ENCODE measurements at places on chromosomes 6 and 20.

DNA sequence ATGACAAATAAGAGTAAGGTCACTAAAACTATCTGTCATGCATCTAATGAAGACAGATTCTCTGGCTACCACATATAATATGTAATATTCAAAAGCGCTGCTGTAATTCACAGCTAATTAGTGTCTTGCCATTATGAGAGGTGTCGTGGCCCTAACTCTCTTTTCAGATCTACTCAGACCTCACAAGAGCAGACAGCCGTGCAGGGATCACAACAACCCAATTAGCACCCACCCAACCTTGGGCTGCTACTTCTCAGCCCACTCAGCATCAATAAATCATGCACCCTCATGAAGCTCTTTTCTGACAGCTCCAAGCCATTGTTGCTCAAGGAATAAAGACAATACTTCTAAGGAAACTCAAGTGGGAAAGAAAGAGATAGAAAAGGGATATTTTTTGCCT, 61.5 kb downstream of the FRK start:
- DNase-seq: no peak

DNA sequence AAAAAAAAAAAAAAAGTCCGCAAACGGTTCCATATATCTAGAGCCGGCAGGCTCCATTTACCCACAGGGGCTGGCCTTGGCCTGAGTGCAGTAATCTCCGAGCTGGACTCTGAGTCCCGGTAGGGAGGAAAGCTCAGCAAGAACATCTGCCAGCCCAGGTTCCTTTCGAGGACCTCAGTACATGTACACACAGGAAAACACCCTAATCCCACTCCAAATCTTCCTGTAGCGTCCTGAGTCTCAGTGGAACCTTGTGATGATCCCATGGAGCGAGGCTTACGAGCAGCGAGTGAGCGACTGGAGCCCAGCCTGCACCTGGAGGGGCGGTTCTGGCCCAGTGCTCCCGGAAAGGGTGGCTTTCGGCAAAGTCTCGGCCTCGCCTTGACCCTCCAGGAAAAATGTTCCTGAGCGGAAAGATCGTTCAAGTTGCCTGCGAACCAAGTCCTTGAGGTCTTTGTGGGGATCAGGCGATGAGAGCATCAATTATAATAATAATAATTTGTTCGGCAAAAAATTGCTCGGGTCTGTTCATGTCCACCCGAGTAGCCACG, 32.1 kb downstream of the PRSS16 start:
- DNase-seq: no peak

GRCh38 chr6:110786271-110786670, 29.0 kb downstream of the CDK19 start:
- DNase-seq: no peak

GRCh38 chr6:168273441-168274036, 46.0 kb downstream of the DACT2 start:
- no peak for DNase-seq

GRCh38 chr6:36615018-36615761, 21.0 kb downstream of the SRSF3 start:
- no peak for DNase-seq

- DNase-seq: no peak
These were observed 266.3 kb downstream of the CDC5L start for GRCh38 chr6:44653761-44654218.

DNA sequence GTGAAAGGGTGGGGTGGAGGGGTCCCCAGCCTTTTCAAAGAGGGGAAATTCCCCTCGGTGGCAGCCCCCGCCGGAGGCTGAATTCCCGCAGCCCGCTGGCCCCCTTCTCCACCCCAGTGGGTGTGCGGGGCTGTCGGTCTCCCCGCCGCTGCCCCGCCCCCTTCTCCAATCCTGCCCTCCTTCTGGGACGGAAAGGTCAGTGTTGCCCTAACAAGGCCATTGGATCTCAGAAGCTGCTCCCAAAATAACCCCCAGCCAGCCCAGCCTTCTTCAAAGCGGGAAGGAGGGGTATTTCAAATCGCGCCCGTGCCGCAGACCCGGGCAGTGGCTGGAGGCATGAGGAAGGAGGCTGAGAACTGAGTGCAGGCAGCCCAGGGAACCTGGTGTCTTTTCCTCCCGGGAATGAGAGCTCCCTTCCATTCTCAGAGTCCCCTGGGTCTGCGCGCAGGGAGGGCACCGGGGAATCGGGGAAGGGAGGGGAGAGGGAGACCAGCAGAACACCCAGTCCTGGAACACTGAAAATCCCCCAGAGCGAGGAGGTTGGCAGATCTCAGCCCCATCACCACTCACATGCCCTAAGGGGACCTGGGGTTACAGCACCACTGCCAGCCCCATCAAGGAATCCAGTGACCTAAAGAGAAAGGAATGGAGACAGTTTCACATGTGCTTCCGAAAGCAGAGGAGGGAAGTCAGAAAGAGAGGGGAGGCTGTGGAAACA, at the start of gene JPH2:
Gene JPH2 (minus strand): TSS at position 135 of the 718 bp plus-strand sequence. CDS start 483 bp downstream, outside the sequence.
- peak; percentile 81 for DNase-seq

DNA sequence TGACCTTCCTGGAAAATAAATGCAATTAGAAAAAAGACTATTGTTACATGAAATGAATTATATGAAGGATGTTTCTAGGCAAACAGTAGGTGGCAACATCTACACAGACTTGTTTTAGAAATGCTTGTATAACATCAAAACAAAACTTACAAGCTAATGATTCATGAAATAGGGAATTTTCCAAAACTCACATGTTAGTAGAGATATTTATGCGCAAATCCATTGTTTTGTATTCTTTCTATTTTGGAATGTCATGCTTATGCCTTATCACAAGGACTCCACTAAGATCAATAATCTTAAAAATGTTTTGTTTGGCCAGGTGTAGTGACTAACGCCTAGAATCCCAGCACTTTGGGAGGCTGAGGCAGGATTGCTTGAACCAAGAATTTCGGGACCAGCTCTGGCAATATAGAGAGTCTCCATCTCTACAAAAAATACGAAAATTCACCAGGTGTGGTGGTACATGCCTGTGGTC, 32.3 kb upstream of the LGSN start:
- peak; percentile 11 for DNase-seq

- DNase-seq: no peak
These were observed 3.0 kb upstream of the NCOA7 start for GRCh38 chr6:125787791-125788190.

- DNase-seq: no peak
These were observed 39.5 kb downstream of the ELOVL5 start for GRCh38 chr6:53309059-53309900.

DNA sequence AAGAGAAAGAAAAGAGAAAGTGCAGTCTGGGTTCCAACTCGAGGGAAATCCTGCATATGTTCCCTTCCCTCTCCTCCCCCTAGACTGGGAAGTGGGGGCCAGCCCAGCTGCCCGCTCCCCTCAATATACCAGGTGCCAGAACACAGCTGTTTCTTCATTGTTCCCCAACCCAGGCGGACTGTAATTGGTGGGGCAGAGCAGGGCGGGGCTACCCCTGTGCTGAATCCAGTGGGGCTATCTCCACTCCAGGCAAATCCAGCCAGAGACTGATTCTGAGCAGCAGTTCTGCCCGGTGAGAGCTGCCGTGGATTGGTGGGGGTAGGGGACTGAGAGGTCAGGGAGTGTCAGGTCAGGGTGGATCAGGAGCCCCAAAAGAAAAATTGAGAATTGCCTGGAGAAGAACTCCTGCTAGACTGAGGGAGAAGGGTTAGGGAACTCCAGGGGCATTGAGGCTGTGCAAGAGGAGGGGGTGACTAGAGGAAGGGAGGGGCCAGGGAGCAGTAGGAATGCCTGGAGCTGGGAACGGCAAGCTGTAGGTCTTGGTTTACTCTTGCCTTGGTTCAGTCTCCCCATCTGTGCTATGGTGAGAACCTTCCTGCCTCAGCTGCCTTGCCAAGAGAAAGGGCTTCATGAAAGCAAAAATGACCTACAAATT, at the start of gene MYMX:
Gene MYMX (plus strand): TSS at position 250 of the 655 bp plus-strand sequence. CDS start 546 bp downstream, outside the sequence.
- DNase-seq: no peak

DNA sequence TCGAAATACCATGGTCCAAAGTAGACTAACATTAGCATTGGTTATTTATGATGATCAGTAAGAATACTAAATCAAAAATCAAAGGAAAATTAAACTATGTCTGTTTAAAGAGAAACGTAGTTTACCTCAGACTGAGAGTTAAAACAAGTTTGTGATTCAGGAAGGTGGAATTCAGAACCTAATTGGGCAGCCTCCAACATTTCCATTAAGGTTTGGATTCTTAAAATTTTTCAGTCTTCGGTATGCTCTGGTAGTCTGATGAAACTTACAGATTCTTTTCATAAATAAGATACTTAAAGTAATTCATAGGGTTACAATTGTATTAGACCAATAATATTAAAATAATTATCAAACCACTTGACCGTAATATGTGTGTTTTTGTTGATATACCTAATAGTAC, 18.6 kb downstream of the HFE start:
- no peak for DNase-seq

DNA sequence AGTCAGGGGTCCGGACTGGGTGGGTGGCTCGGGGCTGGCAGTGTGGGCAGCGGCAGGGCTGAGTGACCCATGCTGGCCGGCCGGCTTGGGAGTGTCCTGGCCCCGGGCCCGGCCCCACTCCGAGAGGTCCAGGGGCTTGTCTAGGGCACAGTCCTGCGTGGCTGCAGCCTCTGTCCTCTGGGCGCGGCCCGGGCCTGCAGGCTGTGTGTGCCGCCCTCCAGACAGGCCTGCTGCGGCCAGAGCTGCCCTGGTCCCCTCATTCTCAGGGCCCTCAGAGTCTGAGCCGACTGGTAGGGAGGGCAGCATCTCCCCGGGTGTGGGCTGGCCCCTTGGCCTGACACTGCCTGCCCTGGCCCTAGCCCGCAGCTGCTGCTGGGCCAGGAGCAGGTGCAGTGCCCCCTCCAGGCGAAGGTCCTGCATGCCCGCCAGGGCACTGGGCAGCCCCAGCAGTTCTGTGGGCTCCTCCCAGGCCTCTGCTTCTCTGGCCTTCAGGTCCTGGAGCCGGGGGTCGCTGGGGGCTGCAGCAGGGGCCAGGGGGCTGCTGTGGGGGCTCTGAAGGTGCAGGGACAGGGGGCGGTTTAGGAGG, 6.9 kb upstream of the CABLES2 start:
- no peak for DNase-seq

- no peak for DNase-seq
These were observed 692.9 kb downstream of the QKI start for GRCh38 chr6:164107297-164107995.

DNA sequence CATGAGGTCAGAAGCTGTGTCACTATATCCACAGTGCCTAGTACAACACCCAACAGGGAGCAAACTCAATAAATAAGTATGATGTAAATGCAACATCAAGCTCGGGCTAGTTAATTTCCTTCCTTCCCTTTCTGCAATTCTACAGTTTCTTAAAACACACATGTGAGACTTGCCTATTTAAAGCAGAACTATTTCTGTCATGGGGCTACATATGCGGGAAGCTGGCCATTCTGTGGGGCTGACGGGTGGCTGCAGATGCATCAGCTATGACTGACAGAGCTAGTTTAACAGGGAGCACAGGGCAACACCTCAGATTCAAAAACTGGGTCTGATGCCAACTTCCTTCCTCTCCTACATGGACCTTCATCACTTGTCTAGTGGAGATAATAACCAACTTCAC, 118.1 kb upstream of the ENPP5 start:
- DNase-seq: no peak

GRCh38 chr6:30960907-30961673, 20.3 kb downstream of the MUCL3 start:
- DNase-seq: no peak

- no peak for DNase-seq
These were observed 94.6 kb downstream of the BANF2 start for GRCh38 chr20:17794400-17794799.

GRCh38 chr6:2773449-2773848, 8.3 kb downstream of the WRNIP1 start:
- DNase-seq: no peak

DNA sequence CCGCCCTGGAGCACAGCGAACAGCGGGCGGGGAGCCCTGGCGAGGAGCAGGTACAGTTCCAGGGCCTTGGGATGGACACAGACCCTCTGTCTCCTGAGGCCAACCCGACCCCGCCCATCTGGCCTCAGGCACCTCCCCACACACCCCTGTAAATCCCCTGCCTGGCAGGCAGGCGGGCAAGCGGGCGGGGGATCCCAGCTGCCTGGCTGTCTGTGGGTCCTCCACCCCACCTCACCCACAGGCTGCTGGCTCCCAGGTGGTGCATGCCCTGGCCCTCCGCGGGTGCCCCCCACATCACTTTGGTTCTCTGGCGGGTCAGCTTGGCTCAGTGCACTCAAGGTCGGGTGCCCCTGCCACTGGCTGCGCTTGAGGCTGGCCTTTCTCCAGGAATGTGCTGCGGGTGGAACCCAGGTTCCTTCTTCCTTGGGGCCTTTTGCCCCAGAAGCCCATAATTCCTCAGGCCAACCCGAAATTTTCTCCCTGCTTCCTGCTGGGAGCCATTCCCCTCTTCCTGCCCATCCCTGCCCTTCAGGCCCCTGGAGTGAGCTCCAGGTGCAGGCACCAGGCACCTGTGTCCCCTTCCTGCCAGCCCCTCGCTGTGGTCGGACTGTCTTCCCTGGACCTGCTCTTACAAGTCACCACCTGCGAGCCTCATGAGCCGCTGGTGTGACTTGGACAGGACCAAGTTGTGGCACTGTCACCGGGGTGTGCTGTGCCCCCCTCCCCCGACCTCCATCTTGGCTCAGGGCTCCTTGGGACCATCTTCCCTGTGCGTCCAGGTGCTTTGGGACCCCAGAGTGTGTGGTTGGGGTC, 5.3 kb upstream of the TNFRSF6B start:
- no peak for DNase-seq

DNA sequence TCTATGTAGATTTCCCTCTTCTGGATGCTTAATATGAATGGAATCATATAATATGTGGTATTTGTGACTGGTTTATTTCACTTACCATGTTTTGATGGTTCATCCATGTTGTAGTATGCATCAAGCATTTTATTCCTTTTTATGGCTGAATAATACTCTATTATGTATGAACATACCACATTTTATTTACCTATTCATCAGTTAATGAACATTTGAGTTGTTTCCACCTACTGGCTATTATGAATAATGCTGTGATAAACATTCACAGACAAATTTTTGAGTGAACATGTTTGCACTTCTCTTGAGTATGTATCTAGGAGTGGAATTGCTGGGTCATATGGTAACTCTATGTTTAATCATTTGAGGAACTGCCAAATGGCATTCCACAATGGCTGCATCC, 14.9 kb upstream of the ZNF451 start:
- no peak for DNase-seq

GRCh38 chr6:164142322-164142721, 727.8 kb downstream of the QKI start:
- DNase-seq: no peak

- no peak for DNase-seq
These were observed 639.6 kb downstream of the EPHA7 start for GRCh38 chr6:92779746-92780145.

- DNase-seq: no peak
These were observed 1.9 kb downstream of the FOXA2 start for GRCh38 chr20:22582386-22582963.

- no peak for DNase-seq
These were observed 125.7 kb upstream of the HDAC2 start for GRCh38 chr6:114096561-114097172.

DNA sequence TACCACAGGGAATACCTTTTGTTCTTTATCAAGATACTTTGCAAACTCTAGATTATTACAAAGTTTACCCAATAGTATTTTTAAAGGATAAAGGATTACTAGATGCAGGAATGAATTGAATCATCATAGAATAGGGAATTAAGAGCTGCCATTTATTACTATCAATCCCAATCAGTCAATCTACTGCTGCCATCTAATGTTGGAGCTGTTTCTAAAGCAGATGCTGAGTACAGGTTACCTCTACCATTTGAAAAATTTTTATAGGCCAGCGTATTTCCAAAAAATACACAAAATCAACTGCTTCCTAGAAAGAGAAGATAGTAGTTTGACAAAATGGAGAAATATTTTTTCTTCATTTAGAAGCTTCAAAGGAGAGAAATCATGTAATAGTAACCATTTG, 520.4 kb downstream of the ADGRB3 start:
- DNase-seq: no peak
